Urinary bladder (tissue), 4 donors: ENCODE measurements at places on chromosomes 1 and 21. TPM values are rescaled to one million over a fixed set of nuclear protein-coding genes. Genes with fewer than 3 reads are reported as not detected.

- DNase-seq, result no peak
These were observed 21.7 kb upstream of the ABCD3 start for GRCh38 chr1:94396356-94397010.

- no peak for DNase-seq
These were observed 10.5 kb upstream of the PKP1 start for GRCh38 chr1:201272799-201273198.

GRCh38 chr1:47866601-47867437 lies 130.4 kb downstream of the TRABD2B start:
- no peak for DNase-seq

- no peak for DNase-seq
These were observed 15.7 kb downstream of the PEX14 start for GRCh38 chr1:10490286-10490970.

DNA sequence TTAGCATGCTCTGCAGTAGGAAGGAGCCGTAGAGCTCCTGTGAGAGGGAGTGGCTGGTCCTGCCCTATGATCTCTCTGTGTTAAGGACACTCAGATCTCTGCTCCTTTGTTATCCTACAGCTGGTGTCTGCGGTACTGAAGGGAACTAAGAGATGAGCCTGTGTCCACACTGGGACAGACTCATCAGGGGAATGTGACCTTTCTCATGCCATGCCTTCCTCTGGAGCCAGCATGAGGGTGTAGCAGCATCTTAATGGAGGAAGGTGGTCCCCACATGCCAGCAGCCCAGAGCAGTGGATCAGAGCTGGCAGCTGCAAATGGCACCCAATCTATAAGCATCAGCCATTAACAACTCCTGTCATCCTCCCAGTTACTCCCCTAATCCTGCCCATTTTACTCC lies 24.7 kb upstream of the GUCA2B start:
- DNase-seq, result no peak

GRCh38 chr1:166297993-166298392 lies 131.2 kb upstream of the FAM78B start:
- DNase-seq, result no peak

DNA sequence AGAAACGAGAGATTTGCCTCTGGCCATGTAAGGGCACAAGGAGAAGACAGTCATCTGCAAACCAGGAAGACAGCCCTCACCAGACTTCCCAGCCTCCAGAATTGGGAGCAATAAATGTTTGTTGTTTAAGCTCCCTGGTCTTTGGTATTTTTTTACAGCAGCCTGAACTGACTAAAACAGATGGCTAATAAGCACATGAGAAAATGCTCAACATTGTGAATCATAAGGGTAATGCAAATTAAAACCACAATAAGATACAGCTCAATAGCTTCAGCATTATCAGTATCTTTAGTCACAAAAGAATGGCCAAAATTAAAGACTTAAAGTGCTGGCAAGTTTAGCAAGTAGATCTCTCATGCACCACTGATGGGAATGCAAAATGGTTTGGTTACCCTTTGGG lies 11.7 kb downstream of the UBE2G2 start:
- no peak for DNase-seq

GRCh38 chr1:192589813-192590212 lies 14.2 kb downstream of the RGS1 start:
- DNase-seq, result no peak

DNA sequence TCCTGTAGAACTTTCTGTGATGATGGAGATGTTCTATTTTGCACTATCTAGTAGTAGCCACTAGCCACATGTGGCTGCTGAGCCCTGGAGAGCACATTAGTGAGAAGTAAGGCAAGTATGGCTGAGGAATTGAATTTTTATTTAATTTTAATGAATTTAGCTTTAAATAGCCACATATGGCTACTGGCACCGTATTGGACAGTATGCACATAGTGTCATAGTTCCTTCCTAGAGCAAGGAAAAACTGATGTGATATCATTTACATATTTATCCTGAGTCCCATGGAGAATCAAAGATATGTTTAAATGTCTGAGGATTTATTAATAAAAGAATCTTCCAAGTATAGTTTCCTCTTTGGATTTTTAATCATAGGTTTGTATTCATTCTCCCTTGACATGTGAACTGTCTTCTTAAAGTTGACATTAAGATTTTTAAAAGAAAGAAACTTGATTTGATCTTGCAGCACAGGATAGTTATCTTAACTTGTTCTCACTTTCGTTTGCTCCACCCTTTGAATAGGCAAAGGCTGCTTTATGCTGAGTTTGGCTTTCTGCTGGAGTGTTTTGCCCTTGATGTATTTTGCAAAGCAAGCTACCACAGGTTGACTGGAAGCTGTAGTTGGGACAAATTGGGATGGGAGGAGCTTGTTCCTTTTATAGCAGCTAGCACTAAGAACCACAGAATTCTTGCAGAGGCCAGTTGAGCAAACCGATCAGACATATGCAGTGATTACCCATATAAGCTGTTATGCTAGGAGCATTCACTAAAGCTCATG lies 129.7 kb downstream of the VPS13D start:
- no peak for DNase-seq

GRCh38 chr1:30286241-30286987 lies 437.0 kb downstream of the MATN1 start:
- DNase-seq, result no peak

DNA sequence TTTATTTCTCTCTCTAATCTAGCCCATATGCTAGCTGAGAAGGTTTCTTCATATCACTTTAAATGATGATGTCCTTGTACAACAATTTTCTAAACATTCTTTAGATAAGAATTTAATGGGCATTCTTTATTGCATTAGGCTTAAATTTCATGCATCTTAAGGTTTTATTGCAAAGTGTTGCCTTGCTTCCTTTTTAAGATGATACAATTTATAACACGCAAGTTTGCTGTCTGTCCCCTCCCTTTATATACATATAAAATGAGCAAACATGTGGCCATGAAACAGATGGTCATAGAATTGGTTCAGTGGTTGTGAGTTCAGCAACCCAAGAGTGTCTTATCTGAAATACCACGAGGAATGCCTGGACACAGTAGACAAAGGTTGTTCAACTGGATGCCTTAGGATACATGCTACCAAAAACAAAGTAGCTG lies 12.1 kb downstream of the NBPF3 start:
- no peak for DNase-seq

DNA sequence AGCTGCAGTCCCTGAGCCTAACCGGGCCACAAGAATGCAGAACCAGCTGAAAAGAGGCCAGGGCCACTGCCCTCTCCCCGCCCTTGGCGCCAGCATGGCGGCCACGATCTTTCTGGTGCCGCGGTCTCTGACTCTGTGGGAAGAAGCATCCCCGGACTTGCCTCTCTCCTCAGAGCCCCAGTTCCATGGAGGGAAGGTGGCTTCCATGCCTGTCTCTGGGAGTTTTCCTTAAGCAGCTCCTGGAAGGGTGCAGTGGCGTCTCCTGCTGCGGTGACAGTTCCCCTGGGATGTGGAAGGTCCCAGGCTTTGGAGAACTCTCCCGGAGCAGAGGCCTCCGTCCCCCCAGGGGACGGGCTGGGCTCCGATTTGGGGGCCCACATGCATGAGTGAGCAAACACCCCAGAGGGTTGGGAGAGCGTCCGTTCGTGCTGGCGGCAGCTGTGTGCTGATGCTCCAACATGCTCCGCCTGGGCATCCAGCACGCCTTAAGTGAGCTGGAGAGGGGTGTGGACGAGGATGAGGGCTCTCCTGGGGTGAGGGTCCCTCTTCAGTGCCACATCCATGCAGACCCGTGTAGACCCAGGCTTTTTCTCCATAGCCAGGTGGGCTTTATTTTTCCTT lies 109.8 kb upstream of the COL6A1 start:
- no peak for DNase-seq

DNA sequence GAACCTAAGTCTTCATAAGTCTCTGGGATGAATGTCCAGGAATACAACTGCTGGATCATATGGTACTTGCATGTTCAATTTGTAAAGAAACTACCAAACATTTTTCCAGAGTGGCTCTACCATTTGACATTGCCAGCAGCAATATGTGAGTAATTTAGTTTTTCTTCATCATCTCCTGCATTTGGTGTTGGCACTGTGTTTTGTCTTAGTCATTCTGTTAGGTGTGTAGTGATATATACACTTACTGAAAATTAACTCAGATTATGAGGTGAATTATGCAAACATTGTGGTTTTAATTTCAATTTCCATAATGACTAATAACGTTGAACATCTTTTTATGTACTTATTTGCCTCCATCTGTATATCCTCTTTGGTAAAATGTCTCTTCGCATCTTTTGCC lies 138.7 kb downstream of the LRRC40 start:
- no peak for DNase-seq

DNA sequence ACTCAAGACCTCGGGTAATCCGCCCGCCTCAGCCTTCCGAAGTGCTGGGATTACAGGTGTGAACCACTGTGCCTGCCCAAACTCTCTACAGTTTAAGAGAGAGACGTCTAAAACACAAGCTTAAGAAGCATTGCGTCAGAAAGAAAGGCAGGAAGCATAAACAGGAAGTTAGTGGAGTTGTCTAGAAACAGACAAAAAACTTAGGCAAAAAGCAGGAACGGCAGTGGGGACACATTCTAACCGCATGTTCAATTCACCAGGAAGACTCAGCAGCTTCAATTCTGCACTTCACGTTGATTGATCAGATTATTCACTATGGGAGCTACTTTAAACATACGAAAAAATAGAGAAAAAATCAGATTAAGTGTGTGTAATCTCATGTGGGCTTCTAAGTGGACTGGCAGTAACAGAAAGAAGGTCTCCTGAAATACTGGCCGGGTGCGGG lies 7.4 kb downstream of the CFAP74 start:
- DNase-seq, result no peak

SLC45A1 gene
- 1.6 TPM for total RNA-seq

GBP5 gene
- total RNA-seq, result 0.95 TPM

PRAMEF13 gene
- total RNA-seq, result not detected

RNASEL gene
- total RNA-seq, result 17.2 TPM

BCL2L15 gene
- 0.90 TPM for total RNA-seq

SNRPE gene
- 93.7 TPM for total RNA-seq

PGLYRP4 gene
- not detected for total RNA-seq

FCRL1 gene
- 0.63 TPM for total RNA-seq

ACKR1 gene
- 7.1 TPM for total RNA-seq

POGZ gene
- total RNA-seq, result 86.9 TPM
